Omental fat pad (tissue), 4 donors: ENCODE measurements at places on chromosomes 3 and 15. TPM values are rescaled to one million over a fixed set of nuclear protein-coding genes. Genes with fewer than 3 reads are reported as not detected.
A peak's percentile ranks its signal among the peaks of the same experiment; 100 is the strongest.

GRCh38 chr3:195221015-195221853, 49.7 kb downstream of the XXYLT1 start:
- peak; percentile 20 for DNase-seq

- no peak for DNase-seq
These were observed 82.1 kb upstream of the FHIT start for GRCh38 chr3:61333192-61333961.

SERPINI2 gene
- total RNA-seq = not detected

CRABP1 gene
- not detected for total RNA-seq

DNA sequence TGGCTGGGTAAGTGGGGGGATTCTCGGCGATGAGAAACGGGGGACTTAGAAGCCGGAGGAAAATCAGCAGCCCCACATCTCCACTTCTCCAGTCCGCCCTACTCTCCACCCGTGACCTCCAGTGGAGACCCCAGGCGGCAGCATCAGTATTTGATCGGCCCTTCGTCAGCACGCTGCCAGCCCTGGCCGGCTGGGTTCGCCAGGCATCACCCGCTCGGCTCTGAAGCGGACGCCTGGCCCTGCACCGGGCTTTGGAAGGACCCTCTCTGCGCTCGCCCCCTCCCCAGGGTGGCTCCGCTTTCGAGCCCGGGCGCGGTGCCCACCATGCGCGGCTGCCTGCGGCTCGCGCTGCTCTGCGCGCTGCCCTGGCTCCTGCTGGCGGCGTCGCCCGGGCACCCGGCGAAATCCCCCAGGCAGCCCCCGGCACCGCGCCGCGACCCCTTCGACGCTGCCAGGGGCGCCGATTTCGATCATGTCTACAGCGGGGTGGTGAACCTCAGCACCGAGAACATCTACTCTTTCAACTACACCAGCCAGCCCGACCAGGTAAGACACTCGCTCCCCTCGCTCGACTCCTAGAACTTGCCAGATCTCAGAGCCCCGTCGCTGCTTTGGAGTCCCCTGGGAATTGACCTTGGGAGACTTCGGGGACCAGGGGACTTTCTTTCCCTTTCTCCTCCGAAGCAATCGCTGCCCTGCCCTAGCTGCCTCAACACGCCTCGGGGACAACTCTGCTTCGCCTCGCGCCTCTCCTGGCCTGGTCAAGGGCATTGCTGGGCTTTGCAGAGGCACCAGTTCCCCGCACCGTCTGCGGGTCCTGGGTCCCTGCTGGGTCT, 561 bp downstream of the SIDT1 start:
- DNase-seq = no peak

DNA sequence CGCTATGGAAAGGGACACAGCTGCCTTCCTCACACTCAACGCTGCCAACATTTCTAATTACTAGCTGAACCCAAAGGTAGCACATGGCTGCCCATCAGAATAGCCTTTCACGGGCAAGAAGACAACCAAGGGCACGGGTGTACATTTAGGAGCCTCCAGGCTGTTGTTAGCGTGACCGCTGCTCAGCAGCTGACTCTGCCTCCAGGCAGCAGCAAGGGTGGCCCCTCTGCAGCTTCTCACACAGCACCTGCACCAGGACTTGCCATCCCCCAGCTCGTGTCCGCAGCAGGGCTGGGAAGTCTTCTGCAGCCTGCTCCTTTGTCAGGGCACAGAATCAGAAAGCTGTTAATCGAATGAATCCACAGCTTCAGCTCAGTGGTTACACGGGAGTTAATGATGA, 146.8 kb downstream of the ADAMTS17 start:
- no peak for DNase-seq

- no peak for DNase-seq
These were observed 8.2 kb upstream of the GRIP2 start for GRCh38 chr3:14548321-14548729.

VEPH1 gene
- 3.1 TPM for total RNA-seq

GRCh38 chr3:10780922-10781321, 35.1 kb upstream of the SLC6A11 start:
- DNase-seq = no peak

GRCh38 chr3:106826791-106827311, 550.4 kb upstream of the CCDC54 start:
- DNase-seq = no peak

GOLGA6L7 gene
- not detected for total RNA-seq

- DNase-seq = no peak
These were observed 10.9 kb downstream of the TM6SF1 start for GRCh38 chr15:83118291-83118827.

GRCh38 chr15:27486051-27486450, 515.1 kb downstream of the GABRG3 start:
- DNase-seq = no peak

B3GALNT1 gene
- total RNA-seq = 11.0 TPM

- DNase-seq = no peak
These were observed 15.1 kb upstream of the RFTN1 start for GRCh38 chr3:16528581-16528993.

DNA sequence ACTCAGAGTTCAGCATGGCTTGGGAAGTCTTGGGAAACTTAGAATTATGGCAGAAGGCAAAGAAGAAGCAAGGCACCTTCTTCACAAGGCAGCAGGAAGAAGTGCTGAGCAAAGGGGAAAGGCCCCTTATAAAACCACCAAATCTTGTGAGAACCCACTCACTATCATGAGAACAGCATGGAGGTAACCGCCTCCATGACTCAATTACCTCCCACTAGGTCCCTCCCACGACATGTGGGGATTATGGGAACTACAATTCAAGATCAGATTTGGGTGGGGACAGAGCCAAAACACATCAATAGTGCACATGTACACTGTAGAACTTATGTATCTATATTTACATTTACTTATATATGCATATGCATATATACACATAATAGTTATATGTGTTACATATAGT, 565.3 kb upstream of the NR2F2 start:
- DNase-seq = no peak

DNA sequence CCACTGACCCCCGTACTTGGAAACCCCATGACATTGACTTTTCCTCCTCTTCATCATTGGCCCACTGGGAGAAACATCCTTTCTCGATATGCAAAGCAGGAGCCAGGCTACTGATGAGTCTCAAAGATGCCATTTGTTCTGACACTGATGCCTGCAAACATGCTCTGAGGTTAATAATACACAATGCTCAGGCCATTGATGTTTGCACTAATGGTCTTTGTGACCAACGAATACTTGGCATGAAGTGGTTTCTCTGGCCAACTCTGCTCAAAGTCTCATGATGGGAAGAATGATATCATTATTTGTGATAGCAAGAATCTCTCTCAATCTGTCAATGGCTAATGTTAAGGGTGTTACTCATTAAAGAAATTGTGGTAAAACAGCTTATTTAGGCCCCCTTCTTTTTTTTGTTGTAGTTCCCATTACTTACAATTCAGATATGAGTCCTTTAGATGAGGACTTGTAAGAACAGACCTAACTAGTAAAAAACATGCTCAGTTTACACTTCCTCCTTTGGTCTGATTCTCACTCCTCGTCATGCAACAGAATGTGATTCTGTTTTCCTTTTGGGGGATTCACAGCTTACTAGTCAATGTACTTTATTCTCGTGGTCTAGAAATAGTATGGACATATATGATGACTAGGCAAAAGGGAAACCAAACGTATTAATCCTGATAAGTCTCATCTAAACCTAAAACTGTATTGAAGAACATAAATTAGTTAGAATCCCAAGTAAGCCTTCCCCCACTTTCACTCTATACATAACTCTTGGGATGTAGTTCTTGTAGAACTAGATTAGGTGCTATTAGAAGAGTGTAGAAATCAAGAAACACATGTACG, 488.8 kb upstream of the DPPA4 start:
- DNase-seq = no peak

DNA sequence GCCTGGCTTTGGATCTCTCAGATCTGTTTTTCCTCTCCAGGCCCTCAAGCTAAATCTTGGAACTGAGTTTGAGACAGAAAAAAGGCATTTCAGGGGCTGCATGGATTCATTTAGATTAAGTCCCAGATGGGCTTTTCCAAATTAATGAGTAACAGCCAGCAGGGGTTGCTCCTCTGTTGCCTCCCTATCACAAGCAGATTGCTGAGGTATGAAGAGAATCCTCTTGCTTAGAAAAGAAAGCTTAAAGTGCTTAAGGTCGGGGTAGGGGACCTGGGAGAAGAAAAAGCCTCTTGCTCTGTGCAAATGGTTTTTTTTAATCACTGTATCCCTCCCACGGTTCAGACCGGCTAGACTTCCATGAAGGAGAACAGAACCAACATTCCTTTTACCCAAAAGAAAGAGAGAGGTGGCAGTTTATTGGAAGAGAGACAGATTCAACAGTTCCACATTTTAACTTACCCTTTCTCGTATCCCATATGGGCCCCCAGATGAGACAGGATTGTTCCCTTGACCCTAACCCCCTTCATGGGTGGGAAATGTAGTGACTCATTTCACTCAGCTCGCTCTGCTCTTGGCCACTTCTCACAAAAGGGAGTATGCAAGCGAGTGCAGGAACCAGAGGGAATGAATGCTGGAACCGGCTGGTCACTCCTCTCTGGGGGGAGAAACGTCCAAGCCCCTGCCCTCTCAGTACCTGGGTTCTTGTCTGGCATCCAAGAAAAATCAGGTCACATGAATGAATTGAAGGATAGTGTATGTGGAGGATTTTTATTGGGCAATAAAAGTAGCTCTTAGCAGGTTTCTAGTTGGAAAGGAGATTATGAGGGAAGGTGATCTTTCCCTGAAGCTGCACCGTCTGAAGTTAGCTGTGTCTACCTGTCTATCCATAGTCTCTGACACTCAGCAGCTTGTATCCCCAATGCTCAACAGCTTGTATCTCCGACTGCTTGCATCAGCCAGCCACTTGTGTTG, 745.2 kb downstream of the SI start:
- no peak for DNase-seq

C3orf38 gene
- total RNA-seq = 23.6 TPM

GRCh38 chr3:46102780-46103130, 75.5 kb upstream of the XCR1 start:
- DNase-seq = no peak

- no peak for DNase-seq
These were observed 460.4 kb upstream of the SGO1 start for GRCh38 chr3:20646425-20646824.

DNA sequence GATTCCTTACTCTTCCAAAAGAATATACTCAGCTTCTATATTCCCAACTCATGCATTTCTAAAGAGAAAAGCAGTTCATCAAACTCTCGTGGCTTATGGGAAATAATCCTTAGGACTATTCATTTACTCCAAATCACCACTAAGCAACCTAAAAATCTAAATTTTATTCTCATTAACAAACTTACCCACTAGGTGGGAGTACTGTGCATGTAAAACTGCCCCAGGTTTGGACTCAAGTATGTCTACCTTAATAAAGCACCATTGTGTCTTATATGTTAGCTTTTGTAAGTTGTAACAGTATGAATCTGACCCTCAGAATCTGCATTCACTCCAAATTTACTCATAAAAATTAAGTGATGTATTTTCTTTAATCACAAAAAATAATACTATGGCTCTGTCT, 25.3 kb downstream of the RAD18 start:
- no peak for DNase-seq

DNA sequence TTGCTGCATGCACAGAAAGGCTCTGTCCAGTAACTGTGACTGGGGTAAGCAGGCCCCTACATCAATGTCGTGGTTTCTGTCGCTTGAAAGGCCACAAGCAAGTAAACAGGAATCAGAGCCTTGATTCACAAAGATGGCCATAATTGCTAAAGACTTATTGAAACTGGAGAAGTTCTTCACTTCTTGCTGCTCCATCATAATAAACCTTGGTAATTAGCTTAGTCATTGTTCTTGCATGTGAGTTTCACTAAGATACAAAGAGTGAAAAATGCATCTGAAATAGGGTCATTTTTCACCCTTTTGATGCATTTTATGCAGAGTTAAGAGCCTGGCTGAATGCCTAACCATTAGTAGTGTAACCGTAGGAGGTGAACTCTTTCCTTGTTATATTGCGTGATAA, 3.2 kb downstream of the SEMA6D start:
- no peak for DNase-seq

DNA sequence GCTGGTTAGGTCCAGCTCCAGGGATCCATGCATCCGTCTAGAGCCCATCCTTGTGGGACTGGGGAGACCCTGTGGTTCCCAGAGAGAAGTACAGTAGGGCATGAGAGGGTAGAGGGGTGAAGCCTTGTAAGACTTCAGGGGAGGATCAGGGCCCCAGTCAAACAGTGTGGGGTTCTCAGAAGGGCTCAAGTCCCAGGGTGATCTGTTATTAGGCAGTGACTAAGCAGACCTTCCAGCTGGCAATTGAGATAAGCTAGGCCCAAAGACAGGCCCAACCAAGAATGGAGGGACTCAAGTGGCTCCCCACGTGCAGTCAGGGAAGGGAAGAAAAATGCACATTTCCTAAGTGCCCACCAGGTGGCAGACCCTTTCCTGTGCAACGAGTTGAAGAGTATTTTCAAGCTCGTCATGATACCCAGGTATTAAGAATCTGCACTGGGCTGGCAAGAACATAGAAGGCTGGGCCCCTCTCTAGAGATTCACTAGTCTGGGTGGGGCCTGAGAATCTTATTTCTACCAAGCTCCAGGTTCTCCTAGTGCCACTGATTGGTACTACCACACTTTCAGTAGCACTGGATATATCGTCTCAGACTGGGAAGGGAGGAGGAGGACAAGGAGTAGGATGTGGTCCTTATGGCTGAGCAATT, 240.8 kb downstream of the NR1D2 start:
- no peak for DNase-seq

- DNase-seq = no peak
These were observed 10.6 kb upstream of the GLCE start for GRCh38 chr15:69149803-69150202.

GRCh38 chr3:143361589-143361988, 242.0 kb downstream of the CHST2 start:
- DNase-seq = no peak

DNA sequence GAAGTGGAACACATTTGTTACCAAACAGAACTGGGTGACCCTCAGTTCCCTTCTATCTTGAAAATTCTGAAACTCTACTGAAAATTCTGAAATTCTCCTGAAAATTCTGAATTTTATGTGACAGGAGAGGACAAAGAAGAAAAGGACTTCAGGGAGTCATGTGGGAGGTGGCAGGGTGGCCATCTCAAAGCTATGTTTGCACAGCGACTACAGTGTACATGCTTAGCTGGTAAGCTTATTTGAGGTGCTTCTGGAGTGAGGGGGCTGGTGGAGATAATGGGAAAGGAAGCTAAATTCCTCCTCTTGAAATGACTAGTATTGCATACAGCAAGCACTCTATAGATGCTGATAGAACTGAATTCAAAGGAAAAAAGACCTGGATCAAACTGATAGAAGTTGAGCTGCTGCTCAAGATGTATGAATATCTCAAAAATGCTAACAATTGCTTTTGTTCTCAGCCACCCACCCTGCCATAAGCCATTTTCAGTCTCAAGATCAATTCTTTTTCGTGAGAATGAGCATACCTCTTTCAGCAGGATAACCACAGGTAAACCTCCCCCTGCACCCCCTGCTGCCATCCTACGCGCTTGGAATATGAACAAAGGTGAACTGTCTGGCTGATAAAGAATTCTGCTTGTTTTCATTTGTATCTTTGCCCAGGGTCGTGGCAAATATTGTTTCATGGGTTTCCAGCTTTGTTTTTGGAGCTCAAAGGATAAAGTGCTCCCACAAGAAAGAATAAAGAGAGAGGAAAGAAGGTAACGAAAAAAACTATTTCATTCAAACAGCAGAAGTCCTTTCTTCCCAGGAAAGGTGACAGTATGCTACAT, 16.6 kb upstream of the ARHGEF3 start:
- DNase-seq = no peak
